ENCODE measurements at places on chromosomes 5 and 9.

DNA sequence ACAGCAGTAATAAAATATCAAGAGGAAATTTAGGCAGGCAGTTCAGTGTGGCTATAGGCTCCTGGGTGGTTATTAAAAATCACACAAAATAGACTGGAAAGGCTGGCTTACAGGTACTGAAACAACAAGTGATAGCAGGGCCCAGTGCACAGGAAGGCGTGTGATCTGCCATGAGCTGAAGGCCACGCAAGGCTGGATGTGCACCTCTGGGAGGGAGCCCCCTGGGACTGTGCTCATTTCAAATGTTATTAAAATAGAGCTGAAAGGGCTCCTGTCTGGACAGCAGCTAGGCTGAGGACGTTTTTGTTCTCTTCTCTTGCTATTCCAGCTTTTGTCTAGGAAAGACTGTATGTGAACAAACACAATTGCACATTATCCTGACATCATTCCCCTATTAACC lies 324.3 kb upstream of the RFX3 start:
- DNase-seq = no peak

DNA sequence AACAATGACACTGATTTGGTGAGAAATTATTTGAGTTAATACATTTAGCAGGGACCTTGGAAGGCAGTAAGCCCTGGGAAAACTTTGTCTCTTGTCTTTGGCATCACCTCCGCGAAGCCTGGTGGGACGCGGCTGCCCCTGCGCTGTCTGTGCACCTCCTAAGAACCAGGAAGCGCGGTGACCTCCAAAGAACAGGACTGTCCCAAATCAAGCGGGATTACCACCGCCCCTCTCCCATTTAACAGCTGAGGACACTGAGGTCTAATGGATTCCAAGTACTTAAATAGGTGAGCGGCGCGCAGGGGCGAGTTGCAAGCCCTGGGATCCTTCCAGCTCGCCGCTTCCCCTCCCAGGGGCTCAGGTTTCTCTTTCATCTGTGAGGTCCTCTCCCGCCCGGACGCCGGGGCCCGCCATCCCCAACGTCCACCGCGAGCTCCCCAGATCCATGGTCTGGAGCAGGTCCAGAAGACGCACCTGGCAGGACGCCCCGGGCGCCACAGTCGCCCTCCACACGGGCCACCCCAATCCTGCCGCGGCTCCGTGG lies 432 bp downstream of the STARD4 start:
- DNase-seq = no peak

DNA sequence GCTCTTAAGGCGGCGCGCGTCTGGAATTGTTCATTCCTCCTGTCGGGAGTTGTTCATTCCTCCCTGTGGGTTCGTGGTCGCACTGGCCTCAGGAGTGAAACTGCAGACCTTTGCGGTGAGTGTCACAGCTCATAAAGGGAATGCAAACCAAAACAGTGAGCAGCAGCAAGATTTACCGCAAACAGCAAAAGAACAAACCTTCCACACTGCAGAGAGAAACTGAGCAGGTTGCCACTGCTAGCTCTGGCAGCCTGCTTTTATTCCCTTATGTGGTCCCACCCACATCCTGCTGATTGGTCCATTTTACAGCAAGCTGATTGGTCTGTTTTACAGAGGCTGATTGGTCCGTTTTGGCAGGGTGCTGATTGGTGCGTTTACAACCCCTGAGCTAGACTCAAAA lies 1365.3 kb upstream of the WWC1 start:
- DNase-seq = no peak

DNA sequence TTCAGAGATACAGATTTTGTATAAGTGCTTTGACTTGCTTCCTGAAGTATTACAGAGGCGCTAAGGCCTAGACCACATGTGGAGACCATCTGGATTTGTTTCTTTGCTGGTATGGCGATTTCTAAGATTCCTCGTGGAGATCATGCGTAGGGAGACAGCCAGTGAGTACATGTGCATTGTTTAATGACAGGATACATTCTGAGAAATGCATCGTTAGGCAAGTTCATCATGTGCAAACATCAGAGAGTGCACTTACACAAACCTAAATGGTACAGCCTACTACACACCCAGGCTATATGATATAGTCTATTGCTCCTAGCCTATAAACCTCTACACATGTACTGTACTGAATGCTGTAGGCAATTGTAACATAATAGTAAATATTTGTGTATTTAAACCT lies 16.5 kb upstream of the CEP120 start:
- no peak for DNase-seq

- no peak for DNase-seq
Measured at GRCh38 chr9:32941701-32942100, 59.7 kb downstream of the APTX start.

DNA sequence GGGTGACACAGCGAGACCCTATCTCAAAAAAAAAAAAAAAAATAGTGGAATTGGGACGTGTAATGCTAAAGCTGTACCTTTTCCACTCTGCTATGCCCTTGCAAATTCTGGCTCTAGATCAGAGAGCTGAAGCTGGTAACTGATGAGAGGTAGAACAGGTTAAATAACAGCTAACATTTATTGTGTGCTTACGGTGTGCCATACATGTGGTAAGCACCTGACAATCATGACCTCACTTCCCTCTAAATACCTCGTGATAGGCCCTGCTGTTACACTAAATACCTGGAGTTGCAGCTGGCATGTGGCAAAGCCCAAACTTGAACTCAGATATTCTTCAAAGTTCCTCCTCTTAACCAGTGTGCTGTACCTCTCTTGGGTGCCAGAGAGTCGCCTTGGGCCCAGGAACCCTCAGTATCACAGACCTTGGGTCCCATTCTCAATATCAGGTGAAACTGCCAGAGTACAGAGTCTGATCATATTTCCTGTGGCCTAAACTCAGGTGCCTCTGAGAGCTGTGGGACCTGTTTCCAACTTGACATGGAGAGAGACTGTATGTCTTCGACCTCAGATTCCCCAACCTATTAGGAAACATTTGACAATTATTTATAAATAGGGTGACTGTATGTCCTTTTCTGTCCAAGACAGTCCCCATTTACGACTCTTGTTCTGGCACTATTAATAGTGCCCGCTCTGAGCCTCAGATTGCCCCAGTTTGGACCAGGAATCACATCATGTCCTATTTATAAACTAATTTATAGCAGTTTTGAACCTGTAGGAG lies 4.8 kb downstream of the ARL10 start:
- DNase-seq = no peak

GRCh38 chr9:76580820-76581219 lies 121.8 kb downstream of the GCNT1 start:
- no peak for DNase-seq

DNA sequence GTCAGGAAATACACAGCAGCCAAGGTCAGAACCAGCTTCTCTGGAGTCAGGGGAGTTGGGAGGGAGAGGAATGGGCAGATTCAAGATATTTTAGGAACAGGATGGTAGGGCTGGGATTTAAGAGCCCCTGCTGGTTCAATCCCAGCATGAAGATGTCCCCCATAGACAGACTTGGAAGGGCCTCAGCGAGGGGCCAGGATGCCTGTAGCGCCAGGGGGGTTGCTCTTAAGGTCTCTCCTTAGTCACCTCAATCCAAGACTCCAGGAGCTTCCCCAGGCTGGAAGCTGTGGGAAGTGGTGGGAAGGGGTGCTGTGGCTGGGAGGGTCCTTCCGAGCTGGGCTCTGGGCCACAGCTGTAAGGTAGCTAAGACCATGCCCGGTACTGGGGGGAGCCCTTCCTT lies 8.1 kb upstream of the TSPAN17 start:
- DNase-seq = no peak

DNA sequence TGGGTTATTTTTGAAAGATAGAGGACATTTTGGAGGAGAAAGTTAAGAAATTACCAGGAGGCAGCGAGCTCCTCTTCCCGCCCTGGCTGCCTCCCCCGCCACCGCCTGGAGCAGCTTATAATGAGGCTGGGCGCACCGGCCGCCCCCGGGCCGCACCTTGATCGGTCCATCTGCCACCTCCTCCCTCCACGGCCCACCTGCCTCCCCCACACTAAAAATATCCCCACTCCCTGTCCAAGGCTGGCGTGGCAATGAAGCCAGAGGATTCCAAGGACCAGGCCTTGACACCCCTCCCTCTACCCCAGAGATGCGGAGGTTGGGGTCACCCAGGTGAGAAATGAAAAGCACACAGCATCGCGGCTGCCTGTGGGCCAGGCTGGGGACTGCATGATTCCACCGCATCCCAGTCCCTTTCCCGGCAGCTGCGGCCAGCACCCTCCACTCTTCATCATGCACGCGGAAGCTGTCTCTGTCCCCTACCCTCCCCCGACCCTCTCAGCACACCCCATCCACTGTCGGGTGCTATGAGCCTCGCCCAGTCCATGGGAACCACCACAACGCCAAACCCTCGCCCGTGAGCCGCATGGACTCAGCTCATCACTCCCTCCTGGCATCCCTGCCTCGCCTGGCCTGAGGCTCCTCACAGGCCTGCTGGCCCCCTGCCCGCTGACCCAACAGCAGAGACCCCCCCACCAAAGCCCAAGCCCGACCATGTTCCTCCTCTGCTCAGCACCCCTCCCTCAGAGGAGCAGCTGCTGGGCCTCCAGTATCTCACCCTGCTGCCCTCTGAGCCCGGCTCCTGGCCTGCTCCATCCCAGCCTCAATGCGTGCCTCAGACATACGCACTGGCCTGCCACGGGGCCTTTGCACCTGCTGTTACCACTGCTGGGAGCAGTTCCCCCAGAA lies 50.0 kb downstream of the SARDH start:
- DNase-seq = no peak

DNA sequence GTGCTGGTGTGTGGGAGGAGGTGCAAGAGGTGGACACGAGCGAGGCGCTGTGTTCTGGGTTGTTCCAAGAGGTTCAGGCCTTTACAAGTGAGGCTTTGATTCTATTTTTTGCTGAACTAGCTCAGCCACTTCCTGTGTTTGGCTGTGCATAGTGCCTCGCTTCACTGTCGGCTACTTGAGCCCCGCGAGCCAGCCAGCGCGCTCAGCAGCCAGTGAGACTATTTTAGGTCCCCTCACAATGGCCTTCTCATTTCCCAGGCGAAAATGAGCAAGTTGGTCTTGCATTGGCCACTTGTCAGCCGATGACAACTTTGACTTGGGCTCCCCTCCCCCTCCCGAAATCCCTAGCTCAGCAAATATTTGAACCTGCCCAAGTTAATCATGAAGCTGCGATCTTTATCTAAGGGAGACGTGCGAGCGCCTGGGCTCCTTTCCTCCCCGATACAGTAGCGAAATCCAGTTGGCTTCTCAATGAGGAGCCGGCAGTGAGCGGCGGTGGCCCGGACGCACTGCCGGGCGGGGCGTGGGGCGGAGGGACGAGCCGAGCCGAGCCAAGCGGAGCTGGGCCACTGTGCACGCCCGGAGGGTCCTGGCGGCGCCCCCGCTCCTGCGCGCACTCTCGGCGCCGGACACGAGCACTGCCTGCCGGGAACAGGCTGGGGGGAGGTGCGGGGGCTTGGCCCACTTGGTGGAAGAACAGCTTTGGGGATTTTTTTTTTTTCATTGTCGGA lies 72.6 kb downstream of the PIK3R1 start:
- no peak for DNase-seq

GRCh38 chr5:93151121-93151520 lies 429.9 kb downstream of the NR2F1-AS1 start:
- no peak for DNase-seq

- DNase-seq = no peak
Measured at GRCh38 chr9:18526685-18527084, 52.7 kb downstream of the ADAMTSL1 start.

GRCh38 chr9:89553451-89554010 lies 51.3 kb upstream of the GADD45G start:
- no peak for DNase-seq

GRCh38 chr5:38925154-38925925 lies 79.5 kb downstream of the OSMR start:
- DNase-seq = no peak

DNA sequence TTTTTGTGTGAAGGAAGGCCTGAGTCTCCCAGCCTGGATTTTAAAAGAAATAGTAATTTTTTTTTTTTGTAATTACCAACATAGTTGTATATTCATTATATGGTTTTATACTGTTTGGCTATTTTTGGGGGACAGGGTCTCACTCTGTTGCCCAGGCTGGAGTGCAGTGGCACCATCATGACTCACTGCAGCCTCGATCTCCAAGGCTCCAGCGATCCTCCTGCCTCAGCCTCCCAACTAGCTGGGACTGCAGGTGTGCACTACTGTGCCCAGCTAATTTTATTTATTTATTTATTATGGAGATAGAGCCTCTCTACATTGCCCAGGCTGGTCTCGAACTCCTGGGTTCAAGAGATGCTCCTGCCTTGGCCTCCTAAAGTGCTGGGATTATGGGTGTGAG lies 5.1 kb downstream of the LRRC8A start:
- DNase-seq = no peak

- DNase-seq = no peak
Measured at GRCh38 chr5:144202726-144203125, 32.1 kb downstream of the KCTD16 start.

DNA sequence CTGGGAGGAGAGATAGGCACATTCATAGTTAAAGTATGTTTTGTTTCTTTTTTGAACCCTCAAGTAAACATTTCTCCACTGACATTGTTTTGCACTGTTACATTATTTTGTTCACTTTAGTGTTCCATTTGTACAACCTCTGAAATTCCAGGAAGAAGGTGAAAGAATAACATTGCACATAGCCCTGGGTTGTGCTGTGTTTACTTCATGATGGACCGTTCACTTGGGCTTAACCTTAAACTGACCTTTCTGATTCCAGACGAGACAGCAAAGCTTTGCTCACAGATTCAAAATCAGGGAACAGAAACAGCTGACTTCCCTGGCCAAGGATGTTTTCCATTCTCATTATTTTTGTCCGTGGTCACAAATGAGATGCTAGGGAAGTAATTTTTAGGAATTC lies 42.8 kb upstream of the GDNF start:
- DNase-seq = no peak

DNA sequence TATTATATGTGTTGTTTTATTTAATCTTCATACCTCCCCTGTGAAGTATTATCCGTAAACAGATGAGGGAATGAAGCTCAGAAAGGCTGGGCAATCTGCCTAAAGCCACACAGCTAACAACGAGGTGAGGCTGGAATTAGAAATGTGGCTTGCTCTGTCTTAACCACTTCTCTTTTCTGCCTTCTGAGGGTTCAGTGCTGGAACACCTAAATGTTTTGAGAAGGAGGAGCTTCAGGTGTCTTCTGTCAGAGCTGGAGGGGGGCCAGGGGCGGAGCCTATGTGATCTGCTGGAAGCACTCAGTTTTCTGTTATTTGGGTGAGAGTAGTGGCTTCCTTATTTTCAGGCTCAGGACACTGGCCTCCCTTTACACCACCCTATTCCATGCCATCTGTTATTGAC lies 35.0 kb upstream of the ARAP3 start:
- no peak for DNase-seq

GRCh38 chr5:169350016-169350415 lies 49.1 kb upstream of the SLIT3 start:
- DNase-seq = no peak
